ENCODE measurements at places on chromosomes 7 and 10.
A peak's percentile ranks its signal among the peaks of the same experiment; 100 is the strongest.

DNA sequence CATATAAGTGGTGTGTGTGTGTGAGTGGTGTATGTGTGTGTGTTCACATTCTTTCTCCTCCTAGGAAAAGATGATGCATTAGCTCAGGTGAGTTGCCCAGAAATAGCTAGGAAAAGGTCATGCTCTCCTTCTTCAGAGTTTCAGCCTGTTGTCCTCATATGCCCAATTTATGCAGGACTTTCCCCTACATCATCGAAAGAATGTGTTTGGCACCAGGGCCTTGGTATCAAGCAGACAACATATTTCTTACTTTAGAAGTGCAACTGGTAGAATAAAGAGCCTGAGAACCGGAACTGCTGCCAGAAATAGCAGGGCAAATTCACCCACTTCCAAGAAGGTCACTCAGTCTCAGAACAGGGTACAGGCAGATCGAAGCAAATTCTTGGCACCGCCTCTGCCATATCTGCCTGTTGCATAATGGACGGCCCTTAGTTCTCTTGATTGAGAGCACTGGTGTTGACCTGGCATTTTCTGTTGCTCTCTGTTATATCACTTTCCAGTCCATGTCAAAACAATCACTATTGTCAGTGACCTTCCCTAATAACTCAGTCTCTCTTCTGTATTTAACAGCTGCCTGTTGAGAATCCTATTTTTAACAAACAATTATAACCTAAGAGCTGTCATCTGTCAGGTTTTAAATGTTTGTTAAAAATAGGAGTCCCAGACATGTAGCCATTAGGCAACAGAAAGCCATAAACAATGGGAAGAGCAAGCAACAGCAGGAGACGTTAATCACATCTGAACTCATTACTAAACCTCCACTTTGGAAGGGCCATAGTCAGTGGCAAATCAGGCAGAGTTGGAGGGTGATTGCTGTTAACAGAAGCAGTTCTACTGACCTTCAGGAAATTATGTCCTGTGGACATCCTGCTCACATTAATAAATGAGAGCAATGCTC lies 20.7 kb downstream of the ADRB1 start:
- no peak for DNase-seq

- no peak for DNase-seq
Observed at GRCh38 chr7:156120552-156120951, 308.3 kb upstream of the SHH start.

DNA sequence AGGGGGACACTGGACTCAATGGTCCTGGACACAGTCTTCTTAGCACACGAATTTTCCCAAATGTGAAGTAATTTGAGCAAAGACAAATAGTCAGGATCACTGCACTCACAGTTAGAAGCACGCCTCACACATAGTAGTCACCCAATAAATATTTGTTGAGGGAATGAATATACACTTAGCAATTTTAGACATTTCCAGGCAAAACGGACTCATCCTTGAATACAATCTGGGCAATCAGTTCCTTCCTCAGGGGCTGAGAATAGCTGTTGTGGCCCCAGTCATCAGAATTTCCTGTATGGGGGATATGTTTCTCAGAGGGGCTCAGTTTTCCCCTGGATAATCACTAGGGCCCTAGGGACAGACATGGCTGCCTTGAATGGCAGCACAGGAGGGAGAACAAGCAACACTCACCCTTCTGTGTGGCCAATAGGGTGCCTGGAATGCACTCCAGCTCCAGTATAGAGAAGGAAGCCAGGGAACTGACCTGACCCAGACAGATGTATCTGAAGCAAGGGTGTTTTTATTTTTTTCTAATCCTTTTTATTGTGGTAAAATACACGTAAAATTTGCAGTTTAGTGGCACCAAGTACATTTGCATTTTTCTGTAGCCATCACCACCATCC lies 282.7 kb upstream of the ZNF32 start:
- DNase-seq, result no peak

- no peak for DNase-seq
Observed at GRCh38 chr7:44963364-44964290, 15.2 kb downstream of the MYO1G start.

- DNase-seq, result no peak
Observed at GRCh38 chr10:27820637-27821036, 75.0 kb upstream of the MKX start.

GRCh38 chr7:151630851-151631569 lies 111.3 kb upstream of the RHEB start:
- no peak for DNase-seq

DNA sequence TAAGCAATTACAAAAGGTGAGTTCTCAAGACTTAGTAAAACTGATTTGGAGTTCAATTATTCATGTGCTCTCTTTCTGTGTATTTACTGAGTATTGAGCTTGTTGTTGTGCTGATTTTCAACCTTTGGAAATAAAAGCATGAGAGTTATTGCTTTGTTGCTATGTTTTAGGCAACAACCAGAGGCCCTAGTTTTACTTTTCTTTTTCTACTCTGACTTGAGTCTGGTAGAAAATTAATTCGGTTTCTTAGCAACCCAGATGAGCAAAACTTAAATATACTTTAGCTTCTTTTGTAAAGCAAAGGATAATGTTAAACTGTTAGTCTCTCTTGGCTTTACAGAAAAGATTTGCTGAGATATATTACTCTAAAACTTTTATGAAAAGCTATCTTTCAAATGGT lies 66.4 kb upstream of the SCIN start:
- no peak for DNase-seq

DNA sequence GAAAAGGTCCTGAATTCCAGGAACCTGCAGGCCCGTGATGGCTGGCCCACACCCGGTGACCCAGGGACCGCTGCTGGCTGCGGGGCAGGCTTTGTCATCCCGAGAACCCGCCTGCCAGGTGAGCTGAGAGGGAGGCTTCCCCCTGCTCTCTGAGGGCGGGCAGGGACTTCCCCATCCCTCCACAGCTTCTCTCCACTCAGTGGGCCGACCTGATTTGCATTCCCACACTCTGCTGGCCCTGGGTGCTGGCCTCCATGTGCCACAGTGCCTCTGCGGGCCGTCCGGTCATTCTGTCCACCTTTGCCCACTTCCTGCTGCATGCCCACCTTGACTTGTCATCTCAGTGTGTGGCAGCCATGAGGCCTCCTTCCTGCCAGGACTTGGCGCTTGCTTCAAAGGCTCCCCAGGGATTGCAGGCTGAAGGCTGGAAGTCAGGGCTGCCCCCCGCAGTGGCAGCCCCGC lies 35.3 kb downstream of the PALD1 start:
- peak; percentile 9 for DNase-seq

DNA sequence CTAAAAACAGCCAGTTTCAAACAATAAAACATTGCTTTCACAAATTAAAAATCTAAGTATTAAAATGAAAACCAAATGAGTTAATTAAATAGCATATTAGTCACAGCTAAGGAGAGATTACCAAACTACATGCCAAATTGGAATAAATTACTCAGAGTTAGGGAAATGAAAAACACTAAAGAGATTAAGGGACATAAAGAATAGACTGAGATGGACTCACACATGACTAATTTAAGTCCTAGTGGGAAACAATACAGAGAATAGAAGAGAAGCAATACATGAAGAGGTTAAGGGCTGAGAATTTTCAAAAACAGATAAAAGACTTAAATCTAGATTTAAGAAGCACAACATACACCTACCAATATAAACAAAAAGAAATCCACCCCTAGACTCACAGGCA lies 110.6 kb downstream of the ZFAND4 start:
- DNase-seq, result no peak

GRCh38 chr10:104255311-104255981 lies 754 bp downstream of the GSTO1 start:
- no peak for DNase-seq

DNA sequence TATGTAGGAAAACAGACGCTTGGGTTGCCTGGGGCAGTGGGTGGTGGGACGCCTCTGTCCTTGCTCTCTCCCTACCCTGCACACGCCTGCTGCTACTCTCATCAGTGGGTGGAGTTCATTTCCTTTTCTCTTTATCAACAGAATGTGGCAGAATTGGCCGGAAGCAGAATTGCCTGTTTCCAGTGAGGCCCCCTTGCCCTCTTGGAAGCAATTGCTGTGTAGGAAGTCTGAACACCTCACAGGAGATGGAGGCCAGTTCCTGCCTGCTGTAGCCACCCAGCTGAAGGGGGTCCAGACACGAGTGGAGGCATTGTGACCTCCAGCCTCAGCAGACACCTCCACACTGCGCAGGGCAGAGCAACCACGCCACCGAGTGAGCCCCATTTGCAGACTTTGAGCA lies 331.6 kb upstream of the ZNF32 start:
- DNase-seq, result no peak

GRCh38 chr10:23571884-23572283 lies 133.0 kb downstream of the OTUD1 start:
- DNase-seq, result no peak

DNA sequence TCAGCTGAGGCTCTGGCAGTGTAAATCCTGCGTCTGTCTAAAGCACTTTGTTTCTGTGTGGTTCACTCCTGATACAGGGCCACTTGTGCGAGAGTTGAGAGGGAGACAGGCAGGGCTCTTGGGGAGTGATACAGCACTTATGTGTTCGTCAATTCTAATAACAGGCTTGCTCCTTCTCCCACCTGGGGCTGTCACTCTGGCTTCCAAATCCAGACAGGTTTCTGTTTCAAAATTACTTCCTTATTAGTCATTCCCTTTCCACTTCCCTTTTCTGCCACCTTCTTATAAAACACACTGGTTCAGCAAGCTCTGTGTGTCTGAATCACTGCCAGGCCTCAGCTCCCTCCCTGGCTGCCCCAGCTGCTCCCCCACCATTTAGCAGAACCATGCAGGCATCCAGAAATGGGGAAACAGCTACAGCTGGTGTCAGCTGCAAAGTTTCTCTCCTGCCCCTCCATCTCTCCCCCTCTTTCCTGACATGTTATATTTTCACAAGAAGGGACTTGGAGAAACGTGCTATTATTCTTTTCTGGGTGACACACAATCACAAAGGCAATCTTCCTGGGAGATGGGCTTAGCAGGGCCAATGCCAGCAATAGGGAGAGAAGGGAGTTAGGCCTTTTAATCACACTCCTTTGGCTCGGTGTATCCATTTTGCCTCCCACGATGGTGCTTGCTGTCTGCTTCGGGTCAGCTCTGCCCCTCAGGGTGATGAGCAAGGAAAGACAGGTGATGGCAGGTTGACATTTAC lies 58.4 kb upstream of the ZNRF2 start:
- no peak for DNase-seq

GRCh38 chr10:131694781-131695495 lies 205.9 kb upstream of the PPP2R2D start:
- no peak for DNase-seq

GRCh38 chr7:139431459-139431858 lies 52.0 kb downstream of the KLRG2 start:
- DNase-seq, result no peak
